Sciatic nerve (tissue), 2 donors: ENCODE measurements at places on chromosomes 3 and 15. TPM values are rescaled to one million over a fixed set of nuclear protein-coding genes. Genes with fewer than 3 reads are reported as not detected.

DNA sequence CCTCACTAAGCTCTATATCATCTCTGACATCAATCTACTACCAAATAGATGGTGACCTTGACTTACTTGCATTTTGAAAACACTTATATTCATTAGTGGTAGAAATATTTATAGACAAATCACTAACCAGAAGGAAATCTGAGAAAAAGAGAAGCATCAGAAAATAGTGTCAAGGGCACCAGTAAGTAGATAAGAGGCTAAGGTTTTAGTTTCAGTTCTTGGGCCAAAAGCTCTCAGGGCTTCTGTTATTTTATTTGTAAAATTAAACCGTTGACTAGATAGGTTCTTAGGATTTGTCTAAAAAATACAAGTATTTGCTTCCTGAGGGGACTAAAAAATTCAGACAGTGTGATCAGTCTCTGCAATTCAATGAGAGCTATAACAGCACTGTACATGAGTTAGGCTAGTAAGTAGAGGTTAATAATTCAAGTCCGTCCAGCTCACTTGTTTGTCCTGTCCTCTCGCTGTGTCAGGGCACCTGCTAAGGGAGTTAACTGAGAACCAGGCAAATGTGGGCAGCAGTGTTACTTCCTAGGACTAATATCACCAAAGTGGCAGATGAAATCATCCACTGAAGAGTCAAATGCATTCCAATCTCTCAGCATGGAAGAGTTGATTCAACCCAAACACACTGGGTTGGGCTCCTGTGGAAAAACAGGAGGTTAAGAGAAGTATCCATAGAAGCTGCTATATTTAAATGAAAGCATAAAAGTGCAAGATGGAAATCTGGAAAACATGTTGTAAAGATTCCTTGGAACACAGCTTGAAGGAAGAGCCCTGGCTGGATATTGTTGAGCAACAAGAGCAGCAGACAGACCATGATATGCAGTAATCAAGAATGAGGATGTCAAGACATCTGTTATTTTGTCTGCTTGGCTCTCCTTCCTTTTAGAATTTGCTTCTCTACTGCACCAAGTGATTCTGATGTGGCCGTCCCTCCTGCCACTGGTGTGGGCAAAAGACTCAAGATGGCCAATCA lies 134.9 kb upstream of the ZBTB20 start:
- no peak for DNase-seq

DNA sequence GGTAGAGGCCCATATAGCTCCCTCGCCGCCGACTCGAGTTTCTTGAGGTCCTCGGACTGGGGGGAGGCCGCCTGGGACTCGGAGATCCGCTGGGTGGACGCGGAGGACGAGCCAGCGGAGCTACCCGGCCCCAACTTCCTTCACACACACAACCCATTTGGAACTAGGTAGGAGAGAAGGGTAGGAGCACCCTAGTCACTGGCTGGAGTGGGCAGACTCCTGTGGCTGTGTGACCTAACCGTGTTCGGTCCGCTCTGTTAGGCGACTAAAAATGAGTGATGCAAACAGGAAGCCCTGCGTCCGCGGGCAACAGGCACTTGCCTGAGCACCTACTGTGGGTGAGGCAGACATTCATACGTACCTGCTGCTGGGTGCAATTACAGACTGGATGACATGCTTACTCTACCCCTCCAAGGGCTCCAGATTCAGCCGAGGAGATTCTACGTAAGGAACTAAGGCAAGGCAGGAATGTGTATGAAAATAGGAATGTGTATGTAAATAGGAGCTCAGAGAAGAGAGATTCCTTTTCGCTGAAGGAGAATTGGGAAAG lies 4.6 kb upstream of the SIN3A start:
- no peak for DNase-seq

DNA sequence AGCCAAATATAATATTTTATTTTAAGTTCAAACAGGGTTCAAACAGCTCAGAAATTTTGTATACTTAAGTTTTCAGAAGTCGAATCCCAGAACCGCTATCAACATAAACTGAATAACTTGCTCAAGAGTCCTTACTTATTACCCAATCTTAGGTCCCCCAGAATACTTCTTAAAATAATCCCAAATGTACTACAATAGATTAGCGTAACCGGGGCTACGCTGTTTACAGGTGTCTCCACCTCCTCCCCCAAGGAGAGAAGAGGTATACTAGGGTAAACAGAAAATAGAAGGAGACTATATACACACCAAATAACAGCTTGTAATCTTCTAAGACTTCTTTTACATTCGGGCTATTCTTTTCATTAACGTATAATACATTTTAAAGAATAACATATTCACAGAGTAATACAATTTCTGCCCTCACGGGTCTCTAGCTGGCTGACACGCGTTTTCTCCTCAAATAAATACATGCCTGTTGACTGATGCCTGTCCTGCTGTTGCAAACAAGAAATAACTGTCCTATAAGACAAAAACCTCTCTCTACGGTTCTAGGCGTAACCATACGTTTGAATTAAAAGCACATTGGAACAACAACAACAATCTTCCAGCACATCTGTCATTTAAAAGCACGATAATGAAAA lies 1.3 kb downstream of the DENND4A start:
- no peak for DNase-seq

RAB27A gene
- total RNA-seq, result 27.6 TPM

- no peak for DNase-seq
These were observed 229.3 kb downstream of the MINAR1 start for GRCh38 chr15:79661411-79661810.

DNA sequence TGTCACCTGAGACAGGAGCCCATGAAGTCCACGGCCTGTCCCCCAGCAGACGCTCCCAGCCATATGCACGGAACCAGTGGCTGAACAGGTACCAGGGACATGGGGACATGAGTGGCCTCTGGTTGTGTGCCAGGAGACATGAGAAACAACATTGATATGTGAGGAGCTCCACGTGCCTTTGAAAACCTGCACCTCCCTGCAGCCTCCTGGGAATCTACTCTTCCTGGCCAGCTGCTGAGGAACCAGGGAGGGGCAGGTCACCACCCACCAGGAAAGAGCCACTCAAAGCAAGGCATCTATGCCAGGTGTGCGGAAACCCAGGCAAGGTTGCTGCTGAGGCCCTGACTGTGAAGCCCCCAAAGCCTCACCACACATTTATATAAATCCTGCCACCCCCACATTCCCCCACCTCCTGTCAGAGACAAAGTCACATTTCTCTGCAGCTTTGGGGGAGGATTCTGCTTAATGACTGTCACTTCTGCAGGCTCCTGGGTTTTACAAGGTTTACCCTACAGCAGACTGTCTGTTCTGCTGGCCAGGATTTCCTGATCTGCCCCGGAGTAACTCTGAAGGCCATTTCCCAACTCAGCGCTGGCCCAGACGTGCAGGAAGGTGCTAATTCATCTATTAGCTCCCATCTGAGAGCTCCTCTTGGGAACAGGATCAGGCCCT lies 110.8 kb downstream of the ADCY5 start:
- DNase-seq, result no peak

GRCh38 chr3:12948891-12949711 lies 107.7 kb upstream of the RPL32 start:
- DNase-seq, result no peak

DNA sequence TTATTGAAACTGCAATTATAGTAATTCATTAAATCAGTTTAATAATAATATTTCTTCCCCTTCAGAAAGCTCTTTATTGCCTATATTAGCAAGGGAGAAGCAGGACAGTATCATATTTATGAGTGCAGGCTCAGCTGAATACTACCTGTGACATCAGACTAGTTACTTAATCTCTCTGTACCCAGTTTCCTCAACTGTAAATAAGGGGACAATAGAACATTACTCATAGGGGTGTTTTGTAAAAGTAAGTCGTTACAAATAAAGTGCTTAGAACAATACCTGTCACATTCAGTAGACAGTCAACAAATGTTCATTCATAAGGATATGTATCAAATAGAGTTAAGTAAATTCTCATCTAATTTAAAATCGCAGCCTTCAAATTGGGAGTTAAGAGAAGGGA lies 12.1 kb upstream of the VPS39 start:
- no peak for DNase-seq

- no peak for DNase-seq
These were observed 64.0 kb downstream of the MESD start for GRCh38 chr15:80925597-80926059.

GRCh38 chr3:143826296-143826695 lies 22.0 kb downstream of the SLC9A9 start:
- DNase-seq, result no peak

DNA sequence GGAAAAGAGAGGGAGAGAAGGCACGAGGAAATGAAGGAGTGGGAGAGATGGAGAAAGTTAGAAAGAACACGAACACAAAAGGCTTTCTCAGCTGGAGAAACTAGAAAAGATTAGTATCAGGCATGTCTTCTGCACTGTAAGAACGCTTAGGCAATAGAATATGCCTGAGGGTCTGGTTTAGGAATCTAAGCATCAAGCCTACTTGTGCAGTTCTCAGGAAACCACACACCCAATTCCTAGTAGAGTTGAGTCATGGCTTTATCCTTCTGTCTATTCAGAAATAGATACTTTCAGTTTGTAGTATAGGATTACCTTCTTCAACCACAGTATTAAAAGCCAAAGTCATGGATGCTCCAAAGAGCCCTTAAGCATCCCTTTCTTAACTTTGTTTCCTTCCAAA lies 969.4 kb downstream of the NTRK3 start:
- DNase-seq, result no peak

CTDSPL2 gene
- 49.5 TPM for total RNA-seq

GRCh38 chr3:108060331-108060730 lies 30.5 kb downstream of the CD47 start:
- DNase-seq, result no peak

MOBP gene
- total RNA-seq, result 3.8 TPM

DNA sequence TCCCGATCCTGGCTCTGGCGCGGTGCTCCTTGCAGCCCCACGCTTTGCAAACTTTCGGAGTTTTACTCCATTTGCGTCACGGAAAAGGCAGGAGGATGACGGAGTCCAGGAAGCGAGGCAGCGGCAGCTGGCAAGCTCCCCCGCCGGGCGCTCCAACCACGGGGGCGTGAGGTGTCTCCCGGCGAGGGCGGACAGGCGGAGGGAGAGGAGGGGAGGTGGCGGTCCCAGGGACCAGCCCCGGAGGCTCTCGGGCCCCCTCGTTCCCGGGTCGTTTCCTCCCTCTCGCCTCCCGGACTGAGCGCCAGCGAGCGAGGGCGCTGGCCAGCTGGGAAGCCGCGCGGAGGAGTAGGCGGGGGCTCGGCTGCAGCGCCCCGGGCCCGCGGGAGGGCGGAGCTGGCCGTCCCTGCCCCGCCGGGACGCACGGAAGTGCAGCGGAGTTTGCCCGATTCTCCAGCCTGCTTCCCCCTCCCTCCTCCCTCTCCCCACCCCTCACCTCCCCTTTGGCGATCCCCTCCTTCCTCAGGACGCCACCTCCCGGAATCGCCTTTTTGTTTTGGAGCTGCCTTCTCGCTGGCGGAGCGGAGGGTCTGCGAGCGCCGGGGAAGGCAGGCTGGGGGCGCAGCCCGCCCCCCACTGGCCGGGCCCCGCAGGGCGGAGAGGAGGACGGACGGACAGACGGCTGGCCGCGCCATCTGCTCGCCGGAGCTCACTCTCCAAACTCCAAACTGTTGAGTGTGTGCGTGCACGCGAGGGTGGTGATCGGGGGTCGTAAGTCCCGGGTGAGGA lies at the start of gene SNX33:
SNX33 (plus strand) TSS at position 543 of the 786 bp plus-strand sequence. CDS start 1,191 bp downstream, outside the sequence.
- DNase-seq, result peak; percentile 89

DNA sequence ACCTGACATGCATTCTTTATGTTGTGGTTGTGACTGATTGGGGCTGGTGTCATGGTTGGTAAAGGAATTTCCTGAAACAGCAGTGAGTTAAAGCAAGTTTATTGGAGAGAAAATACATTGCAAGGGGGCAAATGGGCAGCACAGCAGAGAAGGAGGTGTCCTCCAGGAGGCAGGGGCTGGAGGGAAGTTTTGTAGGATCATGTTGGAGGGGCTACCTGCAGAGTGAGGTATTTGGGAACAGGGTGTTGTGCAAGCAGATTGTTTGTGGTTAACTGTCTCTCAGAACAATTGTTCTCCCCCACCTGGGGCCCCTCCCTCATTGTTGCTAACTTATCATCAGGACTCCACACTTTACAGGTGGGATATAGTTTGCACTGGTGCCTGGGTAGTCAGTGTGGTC lies 196.0 kb downstream of the NSUN3 start:
- DNase-seq, result no peak

- DNase-seq, result no peak
These were observed 24.8 kb downstream of the KPNA4 start for GRCh38 chr3:160540551-160540950.

TARS3 gene
- total RNA-seq, result 28.1 TPM

DNA sequence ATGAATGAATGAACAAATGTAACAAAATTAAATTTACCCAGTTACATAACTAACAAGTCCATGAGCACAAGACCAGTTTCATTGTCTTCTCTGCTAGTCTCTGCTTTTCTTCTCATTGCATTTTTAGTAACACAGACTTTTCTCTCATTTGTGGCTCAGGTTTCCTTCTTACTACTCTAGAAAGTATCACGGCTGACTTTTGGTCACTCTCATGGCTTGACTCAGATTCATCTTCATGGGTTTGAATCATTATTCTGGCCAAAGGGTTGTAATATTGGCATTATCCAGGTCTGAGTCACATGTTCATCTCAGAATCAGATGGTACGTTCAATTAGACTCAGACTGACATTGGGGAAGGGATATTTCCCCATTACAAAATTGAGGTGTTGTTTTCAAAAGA lies 121.5 kb upstream of the SATB1 start:
- no peak for DNase-seq

GRCh38 chr15:27601239-27601960 lies 497.7 kb downstream of the OCA2 start:
- DNase-seq, result no peak

DNA sequence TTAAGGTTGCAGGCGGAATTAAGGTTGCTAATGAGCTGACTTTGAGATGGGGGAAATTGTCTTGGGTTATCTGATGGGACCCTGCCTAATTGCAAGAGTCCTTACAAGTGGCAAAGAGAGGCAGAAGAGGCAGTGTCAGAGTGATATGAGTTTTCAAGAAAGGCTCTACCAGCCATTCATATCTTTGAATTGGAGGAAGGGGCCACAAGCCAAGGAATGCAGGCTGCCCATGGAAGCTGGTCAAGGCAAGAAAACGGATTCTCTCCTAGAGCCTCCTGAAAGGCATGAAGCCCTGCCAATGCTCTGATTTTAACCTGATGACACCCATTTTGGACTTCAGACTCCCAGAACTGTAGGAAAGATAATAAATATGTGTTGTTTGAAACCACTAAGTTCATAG lies 20.6 kb upstream of the SMAD6 start:
- no peak for DNase-seq

ZNF502 gene
- total RNA-seq, result 8.0 TPM

- no peak for DNase-seq
These were observed 22.4 kb downstream of the CD86 start for GRCh38 chr3:122077293-122078234.

CPN2 gene
- not detected for total RNA-seq

GRCh38 chr3:52773361-52774065 lies 2.8 kb upstream of the NEK4 start:
- no peak for DNase-seq

- DNase-seq, result no peak
These were observed 56.1 kb downstream of the SYN2 start for GRCh38 chr3:12060139-12060845.

TSC22D2 gene
- total RNA-seq, result 30.6 TPM

SCN5A gene
- total RNA-seq, result 2.7 TPM

GRCh38 chr3:73614419-73614818 lies 10.3 kb downstream of the PDZRN3 start:
- DNase-seq, result no peak

GRCh38 chr3:138907539-138907938 lies 39.4 kb downstream of the FOXL2 start:
- DNase-seq, result no peak
